ENCODE measurements at places on chromosomes 16 and 17. TPM values are rescaled to one million over a fixed set of nuclear protein-coding genes. Genes with fewer than 3 reads are reported as not detected.

DNA sequence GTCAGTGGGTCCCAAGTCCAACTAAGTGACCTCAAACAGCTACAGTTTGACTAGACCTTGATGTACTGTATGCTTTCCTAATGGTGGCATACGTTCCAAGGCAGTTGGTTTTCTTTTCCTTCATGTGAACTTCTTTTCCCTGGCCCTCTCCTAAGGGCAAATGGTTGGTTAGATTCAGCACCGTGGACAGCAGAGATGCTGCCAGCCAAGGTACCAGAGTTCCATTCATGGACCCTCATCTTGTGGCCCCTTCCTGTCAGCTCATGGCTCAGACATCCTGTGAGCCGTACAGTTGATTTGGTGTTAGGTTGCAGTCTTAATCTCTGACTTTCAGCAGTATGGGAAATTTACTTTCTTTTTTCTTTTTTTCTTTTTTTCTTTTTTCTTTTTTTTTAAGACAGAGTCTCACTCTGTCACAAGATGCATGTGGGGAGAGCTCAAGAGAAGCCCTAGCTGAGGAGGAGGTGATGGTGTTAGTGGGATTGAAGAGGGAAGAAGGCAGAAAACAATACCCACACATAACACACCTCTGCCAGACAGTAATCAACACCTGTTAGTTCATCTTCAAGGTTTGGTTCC lies 122.4 kb downstream of the USP31 start:
- no peak overlapping the region for H3K27ac ChIP-seq
- DNase-seq, result no peak
- H3K4me1 ChIP-seq, result no peaks in the 10 kb centered on the region
- peaks cover 7% of the 10 kb centered on the region for H3K27me3 ChIP-seq
- no peaks in the 10 kb centered on the region for H3K36me3 ChIP-seq
- no peak overlapping the region for H3K4me3 ChIP-seq

DNA sequence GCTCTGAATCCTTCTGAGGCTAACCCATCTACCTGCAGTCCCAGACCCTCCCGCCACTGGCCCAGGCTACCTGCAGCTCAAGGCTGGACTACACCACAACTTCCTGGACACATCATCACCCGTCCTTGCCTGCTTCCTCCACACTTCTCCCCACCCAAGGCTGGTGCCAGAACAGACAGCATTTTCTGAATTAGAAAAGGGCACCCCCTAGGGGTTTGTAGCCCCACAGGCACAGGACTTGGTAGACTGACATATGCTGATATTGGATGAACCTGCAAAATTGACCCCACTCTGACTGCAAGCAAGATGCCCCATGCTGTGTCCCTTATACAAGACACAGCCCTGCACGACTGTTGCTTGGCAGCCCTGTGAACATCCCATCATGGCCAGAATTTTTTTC lies 271.5 kb upstream of the C16orf82 start:
- no peak overlapping the region for H3K27ac ChIP-seq
- peak; percentile 34 for DNase-seq
- H3K27me3 ChIP-seq, result peaks cover 8% of the 10 kb centered on the region
- H3K4me3 ChIP-seq, result no peak overlapping the region
- H3K4me1 ChIP-seq, result peaks cover 4% of the 10 kb centered on the region

Gene CCDC78
- total RNA-seq, result 2.3 TPM

DNA sequence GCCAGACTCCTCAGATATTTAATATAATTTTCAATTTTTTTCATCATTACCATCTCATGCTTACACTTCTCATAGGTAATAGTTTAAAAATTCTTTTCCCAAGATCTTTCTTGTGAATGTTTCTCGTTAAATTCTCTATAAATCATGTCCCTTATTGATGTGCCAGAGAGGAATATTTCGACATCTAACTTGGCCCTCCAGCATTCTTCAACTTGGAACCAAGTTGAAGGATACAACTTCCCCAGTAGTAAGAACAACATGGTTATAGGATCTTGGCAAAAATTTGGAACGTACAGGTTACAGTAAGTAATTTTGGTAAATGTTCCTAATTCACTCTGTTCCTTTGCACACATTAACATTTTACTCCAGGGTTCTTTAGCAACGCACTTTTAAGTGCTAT lies 731.8 kb downstream of the CDH11 start:
- H3K36me3 ChIP-seq, result no peaks in the 10 kb centered on the region
- no peak for DNase-seq
- H3K4me3 ChIP-seq, result no peak overlapping the region
- no peaks in the 10 kb centered on the region for H3K27me3 ChIP-seq

Gene POLR3E
- total RNA-seq, result 50.7 TPM

GRCh38 chr17:50931144-50931908 lies 65.2 kb upstream of the TOB1 start:
- DNase-seq, result peak; percentile 53
- H3K4me1 ChIP-seq, result peaks cover 39% of the 10 kb centered on the region
- peak overlapping the region; percentile 68 for H3K4me3 ChIP-seq

Gene PRDM7
- not detected for total RNA-seq

DNA sequence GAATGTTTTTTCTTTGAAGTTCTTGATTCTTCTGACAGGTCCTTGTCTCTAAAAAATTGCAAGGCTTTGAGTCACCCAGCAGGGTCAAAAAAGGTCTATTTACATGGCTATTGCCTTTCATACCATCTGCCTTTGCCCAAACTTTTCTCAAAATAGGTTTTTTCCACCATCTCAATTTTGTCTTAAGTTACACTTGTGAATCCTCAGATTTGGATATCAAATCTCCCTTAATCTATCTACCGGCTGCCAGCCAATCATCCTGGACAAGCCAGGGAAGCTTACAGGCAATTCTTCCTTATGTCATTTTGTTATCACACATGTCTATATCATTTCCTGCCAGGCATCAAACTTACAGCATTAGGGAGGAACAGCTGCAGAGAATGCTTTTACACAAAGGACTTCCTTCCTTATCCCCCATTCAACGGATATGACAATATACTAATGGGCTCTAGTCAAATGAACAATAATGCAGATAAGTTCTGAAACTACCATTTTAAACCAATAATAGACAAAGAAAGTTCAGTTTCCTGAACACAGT lies 104.1 kb upstream of the CORO6 start:
- peaks cover 27% of the 10 kb centered on the region for H3K36me3 ChIP-seq
- no peaks in the 10 kb centered on the region for H3K27me3 ChIP-seq
- no peak for DNase-seq
- H3K4me1 ChIP-seq, result peaks cover 54% of the 10 kb centered on the region
- H3K27ac ChIP-seq, result peak overlapping the region; percentile 40
- H3K4me3 ChIP-seq, result no peak overlapping the region

Data from activated CD4-positive, alpha-beta memory T cell treated with anti-CD3 and anti-CD28 coated beads, Interleukin-2, amount 10 ng/mL, durations not matched to agents 7 days and 5 days (primary cell).